ENCODE measurements at places on chromosomes 4 and X.

- DNase-seq: no peak
These were observed 655.1 kb upstream of the ADGRL3 start for GRCh38 chr4:60544981-60545380.

- no peak for DNase-seq
These were observed 254.7 kb downstream of the PALLD start for GRCh38 chr4:168751263-168752225.

DNA sequence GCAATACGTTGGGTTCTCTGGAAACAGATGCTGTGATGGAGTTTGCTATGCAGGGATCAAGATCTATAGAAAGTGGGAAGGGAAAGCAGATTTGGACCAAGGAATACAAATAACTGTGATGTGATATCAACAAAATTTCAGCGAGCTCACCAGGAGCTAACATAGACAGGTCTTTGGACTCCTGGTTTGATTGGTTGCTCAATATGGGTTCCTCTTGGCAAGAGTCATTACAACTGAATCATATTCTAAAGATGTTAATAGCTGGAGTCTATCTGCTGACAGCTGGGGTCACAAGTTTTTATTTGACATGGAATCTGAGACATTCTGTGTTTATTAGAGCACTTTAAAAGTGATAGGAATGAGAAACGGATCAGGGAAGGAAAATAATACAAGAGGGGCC, 637.6 kb upstream of the GNPDA2 start:
- no peak for DNase-seq

- no peak for DNase-seq
These were observed 89.1 kb upstream of the CLNK start for GRCh38 chr4:10773656-10774055.

GRCh38 chrX:810186-810585, 179.6 kb downstream of the SHOX start:
- DNase-seq: no peak

DNA sequence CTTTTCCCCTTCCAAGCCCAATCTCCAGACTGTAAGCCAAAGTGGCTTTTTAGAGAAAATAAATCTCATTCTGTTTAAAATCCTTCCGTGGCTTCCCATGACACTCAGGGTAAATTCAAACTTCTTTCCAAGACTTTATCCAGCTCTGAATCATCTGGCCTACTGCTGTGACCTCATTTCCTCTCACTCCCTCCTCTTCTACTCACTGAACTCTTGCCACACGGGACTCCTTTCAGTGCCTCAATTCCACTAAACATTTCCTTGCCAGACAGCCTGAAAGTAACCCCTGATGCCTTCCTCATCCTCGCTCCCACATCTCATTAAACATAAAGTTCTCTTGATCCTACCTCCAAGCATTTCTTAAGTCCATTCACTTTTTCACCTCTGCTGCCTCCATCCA, 27.8 kb upstream of the RNF128 start:
- DNase-seq: no peak

GRCh38 chr4:76623217-76624045, 188.4 kb downstream of the SHROOM3 start:
- DNase-seq: no peak

DNA sequence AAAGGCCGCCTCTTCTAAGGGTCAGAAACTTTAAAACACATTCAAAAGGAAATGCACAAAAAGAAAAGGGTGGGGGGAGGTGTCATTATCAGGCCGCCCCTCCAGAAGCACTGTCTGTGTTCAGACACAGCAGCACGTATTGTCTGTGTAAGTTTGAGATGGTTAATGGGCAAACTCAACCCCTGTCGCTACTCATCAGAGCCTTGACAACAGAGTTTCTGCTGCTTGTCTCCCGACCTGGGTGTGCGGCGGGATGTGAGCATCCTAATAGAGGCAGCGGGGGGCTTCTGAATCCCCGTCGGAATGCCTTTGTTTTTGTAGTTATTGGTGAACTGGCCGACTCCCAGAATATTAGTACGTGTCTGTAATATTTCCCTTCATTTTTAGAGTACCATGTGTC, 158.9 kb downstream of the DCTD start:
- DNase-seq: no peak

DNA sequence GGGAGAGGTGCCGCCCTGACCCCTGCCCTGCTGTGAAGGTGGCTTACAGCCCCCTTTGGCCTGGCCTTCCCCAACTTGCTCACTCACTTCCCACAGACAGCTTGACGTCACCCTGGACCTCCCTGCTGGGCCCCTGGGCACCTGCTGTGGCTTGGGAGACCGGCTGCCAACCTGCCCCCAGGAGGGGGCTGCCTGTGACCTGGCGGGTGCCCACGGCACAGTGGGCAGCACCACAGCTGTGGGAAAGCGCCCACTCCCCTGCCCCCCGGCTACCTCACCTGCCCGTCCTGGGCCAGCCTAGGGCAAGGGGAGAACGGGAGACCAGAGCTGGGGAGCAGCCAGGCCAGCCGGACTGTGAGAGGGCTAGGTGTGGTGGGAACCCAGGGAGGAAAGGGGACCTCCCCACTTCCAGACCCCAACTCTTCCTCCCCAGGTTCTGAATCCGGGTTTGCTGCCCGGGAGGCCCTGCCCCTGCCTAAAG, 2.4 kb upstream of the ZFP92 start:
- no peak for DNase-seq

DNA sequence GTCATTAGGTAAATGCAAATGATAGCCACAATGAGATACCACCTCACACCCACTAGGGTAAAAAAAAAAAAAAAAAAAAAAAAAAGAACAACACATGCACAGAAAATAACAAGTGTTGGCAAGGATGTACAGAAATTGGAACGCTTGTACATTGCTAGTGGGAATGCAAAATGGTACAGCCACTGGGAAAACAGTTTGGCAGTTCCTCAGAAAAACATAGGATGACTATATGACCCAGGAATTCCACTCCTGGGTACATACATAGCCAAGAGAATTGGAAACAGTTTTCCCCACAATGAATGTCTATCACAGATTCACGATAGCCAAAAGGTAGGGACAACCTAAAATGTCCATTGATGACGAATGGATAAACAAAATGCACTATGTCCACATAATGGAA, 161.3 kb upstream of the MAMLD1 start:
- DNase-seq: no peak

GRCh38 chr4:151197247-151197646, 79.7 kb upstream of the PRSS48 start:
- DNase-seq: no peak

DNA sequence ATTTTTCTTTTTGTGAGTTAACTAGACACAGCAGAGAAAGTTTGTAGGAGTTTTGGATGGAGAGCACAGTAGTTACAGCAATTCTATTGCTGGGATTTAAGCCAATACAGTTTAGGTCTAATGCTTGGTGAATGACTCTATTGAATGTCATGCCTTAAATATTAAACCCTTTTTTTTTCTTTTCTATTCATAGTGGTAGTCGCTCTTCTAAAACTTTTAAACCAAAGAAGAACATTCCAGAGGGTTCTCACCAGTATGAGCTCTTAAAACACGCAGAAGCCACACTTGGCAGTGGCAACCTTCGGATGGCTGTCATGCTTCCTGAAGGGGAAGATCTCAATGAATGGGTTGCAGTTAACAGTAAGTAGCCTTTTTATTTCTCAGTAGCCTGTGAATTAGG, 34.8 kb upstream of the DCK start:
- DNase-seq: no peak

GRCh38 chr4:80065601-80066000, 7.4 kb downstream of the ANTXR2 start:
- DNase-seq: no peak

DNA sequence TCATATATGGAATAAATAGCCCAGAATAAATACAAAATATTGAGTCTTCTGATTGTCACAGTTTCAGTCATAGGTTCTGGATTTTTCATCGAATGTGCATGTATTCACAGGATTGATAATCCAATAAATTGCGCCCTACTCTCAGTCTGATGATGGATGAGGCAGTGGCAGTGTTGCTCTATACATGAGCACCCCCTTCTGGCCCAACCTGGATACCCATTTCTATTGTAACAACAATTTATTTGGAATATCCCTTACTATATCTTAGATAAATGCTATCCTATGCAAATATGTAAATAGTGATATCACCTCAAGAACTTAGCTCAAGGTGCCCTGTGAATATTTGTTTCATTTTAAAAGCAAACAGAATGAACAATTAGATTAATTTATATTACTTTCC, 733.7 kb upstream of the PABPC4L start:
- no peak for DNase-seq

DNA sequence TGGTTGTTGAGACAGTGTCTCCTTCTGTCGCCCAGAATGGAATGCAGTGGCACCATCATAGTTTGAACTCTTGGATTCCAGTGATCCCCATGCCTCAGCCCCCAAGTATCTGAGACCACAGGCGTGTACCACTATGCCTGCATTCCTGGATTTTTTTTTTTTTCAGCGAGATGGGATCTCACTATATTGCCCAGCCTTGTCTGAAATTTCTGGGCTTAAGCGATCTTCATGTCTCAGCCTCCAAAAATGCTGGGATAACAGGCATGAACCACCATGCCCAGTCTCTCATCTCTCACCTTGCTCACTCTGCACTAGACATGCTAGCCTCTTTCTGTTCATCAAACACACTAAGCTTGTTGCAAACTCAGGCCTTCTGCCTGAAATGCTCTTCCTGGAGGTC, 104.1 kb downstream of the UBE2K start:
- DNase-seq: no peak

DNA sequence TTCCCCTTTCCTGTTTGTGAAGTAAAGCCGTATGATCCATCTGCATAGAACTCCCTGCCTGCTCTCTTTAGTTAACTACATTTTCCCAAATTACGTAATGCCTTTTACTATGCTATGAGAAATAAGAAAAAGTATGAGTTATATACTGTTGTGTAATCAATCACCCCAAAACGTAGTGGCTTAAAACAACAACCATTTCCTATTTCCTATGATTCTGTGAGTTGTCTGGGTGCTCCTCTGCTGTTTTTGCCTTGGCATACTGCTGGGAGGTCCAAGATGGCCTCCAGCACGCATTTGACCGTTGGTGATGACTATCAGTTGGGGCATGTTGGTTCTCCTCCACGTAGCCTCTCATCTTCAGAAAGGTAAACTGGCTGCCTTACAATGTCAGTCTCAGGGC, 39.8 kb downstream of the BBS12 start:
- no peak for DNase-seq

DNA sequence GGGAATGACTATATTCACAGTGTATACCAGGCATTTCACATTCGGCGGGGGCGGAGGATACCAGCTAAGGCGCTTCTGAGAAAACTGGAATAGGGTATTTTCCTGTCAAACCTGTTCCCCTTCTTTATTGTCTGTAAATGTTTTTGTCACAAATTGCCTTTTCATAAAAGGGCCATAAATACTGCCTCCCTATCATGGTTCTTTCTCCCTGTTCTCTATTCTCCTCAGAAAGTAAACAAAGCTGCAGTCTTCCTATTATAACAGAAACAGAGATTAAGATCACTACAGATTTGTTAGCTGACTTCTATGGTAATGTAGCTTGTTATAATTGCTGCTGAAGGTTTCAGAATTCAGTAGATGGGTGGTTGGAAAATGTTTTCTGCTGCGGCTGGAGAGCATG, 32.2 kb downstream of the MID2 start:
- no peak for DNase-seq

- DNase-seq: peak; percentile 55
These were observed 5.6 kb upstream of the PCDH7 start for GRCh38 chr4:30714408-30715031.

DNA sequence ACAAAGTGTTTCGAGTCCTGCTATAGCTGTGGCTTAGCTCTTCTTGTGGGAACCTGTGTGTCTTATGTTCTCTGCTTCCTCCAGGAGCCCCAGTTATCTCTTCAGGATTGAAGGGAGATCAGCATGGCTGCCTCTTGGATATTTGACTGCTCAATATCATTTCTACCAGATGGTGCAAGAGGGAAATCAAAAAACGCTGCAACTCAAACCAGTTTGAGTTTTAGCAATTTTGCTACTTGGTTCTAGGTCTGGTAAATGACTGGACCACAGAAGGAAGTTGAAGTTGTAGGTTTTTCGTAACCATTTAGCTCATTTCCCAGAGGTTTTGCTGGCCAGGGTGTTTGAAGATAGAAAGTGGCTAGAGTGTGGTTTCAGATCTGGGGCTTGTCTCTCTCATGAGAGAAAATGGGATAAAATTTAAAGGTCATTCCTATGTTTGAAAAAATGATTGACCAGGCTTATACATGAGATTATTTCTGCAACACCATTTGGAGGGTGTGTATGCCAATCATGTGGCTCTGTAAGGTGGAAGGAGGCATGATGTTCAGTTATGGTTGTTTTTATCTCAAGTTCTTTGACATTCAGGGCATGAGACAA, 210.4 kb downstream of the SPRY1 start:
- no peak for DNase-seq

DNA sequence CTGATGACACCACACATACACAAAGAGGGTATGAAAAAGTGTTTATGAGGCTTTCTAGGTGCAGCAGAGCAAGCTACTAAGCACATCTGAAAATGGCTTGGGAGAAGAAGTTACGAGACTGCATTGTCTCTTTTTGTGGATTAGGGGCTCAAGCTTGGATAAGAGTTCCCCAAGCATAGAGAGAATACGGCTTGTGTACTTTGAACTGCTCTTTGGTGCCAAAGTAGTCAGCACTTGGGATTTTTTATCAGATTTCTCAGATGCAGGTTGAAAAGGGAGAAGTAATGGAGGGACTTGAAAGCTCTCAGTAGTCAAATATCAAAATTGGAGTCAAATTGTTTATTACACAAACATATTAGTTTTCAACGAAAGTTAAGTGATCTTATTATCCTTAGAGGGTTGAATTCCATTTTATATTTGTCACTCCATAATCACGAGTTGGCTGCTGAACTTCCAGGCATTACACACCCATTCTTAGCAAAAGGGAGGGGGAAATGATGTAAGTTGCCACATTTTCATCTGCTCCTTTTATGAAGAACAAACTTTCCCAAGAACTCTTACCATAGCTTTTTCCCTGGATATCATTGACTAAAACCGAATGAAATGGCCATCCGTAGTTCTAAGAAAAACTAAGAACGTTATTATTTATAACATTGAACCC, 1904.9 kb downstream of the PCDH7 start:
- DNase-seq: no peak

DNA sequence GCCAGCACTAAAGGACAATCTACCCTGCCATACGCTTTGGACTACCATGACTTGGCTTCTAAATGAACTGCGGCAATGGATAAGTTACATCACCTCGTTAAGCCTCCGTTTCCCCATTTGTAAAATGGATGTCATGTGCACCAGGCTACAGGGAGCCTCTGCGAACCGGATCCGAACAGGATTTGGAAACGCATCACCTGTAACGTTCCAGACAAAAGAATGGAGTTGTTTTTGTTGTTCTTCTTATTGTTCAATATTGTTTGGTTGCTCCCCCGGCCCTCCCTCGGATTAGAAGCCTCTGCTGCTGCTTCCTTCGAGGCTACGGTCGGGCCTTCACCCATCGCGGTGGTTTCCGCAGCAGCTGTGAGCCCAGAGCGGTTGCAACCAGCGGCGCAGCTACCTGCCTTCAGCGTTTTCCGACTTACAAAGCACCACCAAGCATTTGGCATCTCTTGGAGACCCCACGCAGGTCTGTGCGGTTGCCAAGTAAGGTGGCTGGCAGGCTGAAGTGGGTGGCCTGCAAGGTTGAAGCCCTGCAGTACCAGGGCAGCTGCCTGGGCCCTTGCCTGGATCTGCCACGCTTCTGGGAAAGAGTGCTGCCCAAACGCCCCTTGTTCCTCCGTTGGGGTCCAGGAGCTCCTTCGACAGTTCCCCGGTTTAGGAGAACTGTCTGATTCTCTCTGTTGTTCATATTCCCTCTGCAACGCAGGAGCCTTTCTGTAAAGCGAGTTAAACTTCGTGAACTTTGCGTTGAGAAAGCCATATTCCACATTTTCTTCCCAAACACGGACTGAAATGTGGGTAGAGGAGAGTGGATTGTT, 7.1 kb downstream of the NKX3-2 start:
- no peak for DNase-seq
